ENCODE measurements at places on chromosomes 5 and 9. TPM values are rescaled to one million over a fixed set of nuclear protein-coding genes. Genes with fewer than 3 reads are reported as not detected.

Gene PTGS1
- total RNA-seq: 16.5 TPM

Gene LRRTM2
- total RNA-seq: 1.3 TPM

Gene FBP2
- not detected for total RNA-seq

Gene HTR4
- 0.16 TPM for total RNA-seq

Gene SLC6A19
- 0.32 TPM for total RNA-seq

Gene GCNT4
- total RNA-seq: 1.00 TPM

Gene CNTNAP3
- total RNA-seq: 7.9 TPM

Gene TYRP1
- total RNA-seq: not detected

Gene IFNA2
- not detected for total RNA-seq

Gene FAXDC2
- total RNA-seq: 13.2 TPM

Gene SAXO1
- not detected for total RNA-seq

Gene HTR1A
- not detected for total RNA-seq

Gene CEMIP2
- 108 TPM for total RNA-seq

Gene TEX48
- not detected for total RNA-seq

Gene NEURL1B
- 35.8 TPM for total RNA-seq

Gene PAEP
- not detected for total RNA-seq

Gene SCGB3A2
- total RNA-seq: not detected

Gene ENHO
- not detected for total RNA-seq

Gene ISL1
- 0.29 TPM for total RNA-seq

Gene ANKRD55
- total RNA-seq: not detected

Gene CCDC180
- 2.8 TPM for total RNA-seq

Gene GHR
- total RNA-seq: 145 TPM

Gene NKD2
- total RNA-seq: 17.1 TPM

Gene LRRC19
- total RNA-seq: not detected

Gene DMRT3
- 1.1 TPM for total RNA-seq

Gene KIF4B
- total RNA-seq: not detected

Gene CLTB
- 84.7 TPM for total RNA-seq

Gene UGT3A2
- total RNA-seq: not detected

Gene PCDHGA3
- 2.2 TPM for total RNA-seq

Gene ORM1
- total RNA-seq: 0.64 TPM

Gene SERF1A
- total RNA-seq: 6.2 TPM

Gene FANCC
- 8.8 TPM for total RNA-seq

Gene ZNF354C
- total RNA-seq: 4.5 TPM

Gene AMBP
- not detected for total RNA-seq

Gene ADGRD2
- not detected for total RNA-seq

Gene PCDHGA9
- total RNA-seq: 3.9 TPM

Gene LECT2
- not detected for total RNA-seq

Gene SPINK14
- total RNA-seq: not detected

All from mesenteric fat pad (tissue), 1 donor.